ENCODE measurements at places on chromosomes 16 and 17. TPM values are rescaled to one million over a fixed set of nuclear protein-coding genes. Genes with fewer than 3 reads are reported as not detected.

TEKT1 gene
- not detected for polyA plus RNA-seq

MT4 gene
- polyA plus RNA-seq, result not detected

TMEM238L gene
- polyA plus RNA-seq, result not detected

GPR142 gene
- not detected for polyA plus RNA-seq

CETP gene
- 0.49 TPM for polyA plus RNA-seq

ACAP1 gene
- polyA plus RNA-seq, result 25.9 TPM

ZNF629 gene
- polyA plus RNA-seq, result 20.1 TPM

TMED6 gene
- polyA plus RNA-seq, result 0.95 TPM

CBX2 gene
- polyA plus RNA-seq, result 25.8 TPM

DNAI2 gene
- polyA plus RNA-seq, result not detected
